ENCODE measurements at places on chromosomes 11 and 22. TPM values are rescaled to one million over a fixed set of nuclear protein-coding genes. Genes with fewer than 3 reads are reported as not detected.

CREBZF gene
- total RNA-seq: 44.2 TPM

LMNTD2 gene
- 3.1 TPM for total RNA-seq

MRE11 gene
- 40.1 TPM for total RNA-seq

HORMAD2 gene
- not detected for total RNA-seq

GP1BB gene
- not detected for total RNA-seq

KCNK4 gene
- total RNA-seq: not detected

NPTXR gene
- 5.8 TPM for total RNA-seq

MS4A6A gene
- not detected for total RNA-seq

TNKS1BP1 gene
- 122 TPM for total RNA-seq

DNA sequence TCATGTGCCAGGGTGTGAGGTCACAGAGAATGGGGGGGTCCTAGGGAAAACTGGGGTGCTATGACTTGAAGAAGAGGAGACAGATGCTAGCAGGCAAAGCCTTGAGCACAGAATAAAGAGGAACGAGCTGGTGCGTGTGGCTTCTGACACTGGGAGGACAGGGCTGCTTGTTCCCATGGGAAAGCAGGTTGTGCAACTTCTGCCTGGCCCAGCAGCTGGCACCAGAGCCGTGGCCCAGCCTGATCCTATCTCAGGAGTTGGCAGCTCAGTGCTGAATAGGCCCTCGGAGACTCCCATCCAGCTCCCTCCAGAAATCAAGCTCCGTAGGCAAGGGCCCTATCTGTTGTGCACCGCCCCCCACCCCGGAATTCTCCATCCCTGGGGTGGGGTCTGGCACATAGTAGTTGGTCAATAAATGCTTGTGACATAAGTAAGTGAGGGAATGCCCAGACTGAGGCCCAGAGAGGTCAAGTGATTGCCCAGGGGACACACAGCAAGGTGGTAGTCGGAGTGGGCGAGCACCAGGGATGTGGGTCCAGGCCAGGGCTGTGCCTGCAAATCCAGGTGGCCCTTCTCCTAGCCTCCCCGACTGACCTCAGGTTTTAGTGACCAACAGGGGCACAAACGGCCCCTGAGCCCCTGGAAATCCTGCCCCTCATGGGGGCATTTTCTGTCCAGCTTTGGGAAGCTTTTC is 19.5 kb upstream of the FADD start:
- H3K36me3 ChIP-seq: no peaks in the 10 kb centered on the region
- DNase-seq: no peak
- no peaks in the 10 kb centered on the region for H3K4me1 ChIP-seq
- H3K27me3 ChIP-seq: no peaks in the 10 kb centered on the region
- no peak overlapping the region for H3K27ac ChIP-seq

DNA sequence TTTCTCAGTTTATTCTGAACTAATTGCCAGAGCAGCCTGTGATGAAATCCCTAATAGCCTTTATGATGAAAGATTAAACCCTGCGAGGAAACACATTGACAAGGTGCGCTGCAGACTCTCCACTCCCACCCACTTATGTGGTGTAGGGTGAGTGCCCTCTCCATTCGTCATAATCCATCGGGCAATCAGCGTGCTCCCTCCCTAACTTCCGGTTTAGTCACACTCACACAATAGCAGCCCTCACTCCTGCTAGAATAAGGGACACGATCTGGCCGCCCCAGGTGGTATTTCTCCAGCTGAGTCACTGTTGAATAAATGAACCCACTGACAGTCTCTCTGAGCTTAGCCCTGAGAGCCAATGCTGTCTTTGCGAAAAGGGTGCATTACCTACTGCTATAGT is 188.3 kb downstream of the OPCML start:
- DNase-seq: no peak
- no peak overlapping the region for H3K4me3 ChIP-seq
- H3K4me1 ChIP-seq: peaks cover 2% of the 10 kb centered on the region
- no peaks in the 10 kb centered on the region for H3K27me3 ChIP-seq
- H3K27ac ChIP-seq: no peak overlapping the region

GRCh38 chr11:124919898-124920297 is 848 bp downstream of the HEPN1 start:
- no peaks in the 10 kb centered on the region for H3K36me3 ChIP-seq
- no peak for DNase-seq
- H3K4me3 ChIP-seq: no peak overlapping the region

DNA sequence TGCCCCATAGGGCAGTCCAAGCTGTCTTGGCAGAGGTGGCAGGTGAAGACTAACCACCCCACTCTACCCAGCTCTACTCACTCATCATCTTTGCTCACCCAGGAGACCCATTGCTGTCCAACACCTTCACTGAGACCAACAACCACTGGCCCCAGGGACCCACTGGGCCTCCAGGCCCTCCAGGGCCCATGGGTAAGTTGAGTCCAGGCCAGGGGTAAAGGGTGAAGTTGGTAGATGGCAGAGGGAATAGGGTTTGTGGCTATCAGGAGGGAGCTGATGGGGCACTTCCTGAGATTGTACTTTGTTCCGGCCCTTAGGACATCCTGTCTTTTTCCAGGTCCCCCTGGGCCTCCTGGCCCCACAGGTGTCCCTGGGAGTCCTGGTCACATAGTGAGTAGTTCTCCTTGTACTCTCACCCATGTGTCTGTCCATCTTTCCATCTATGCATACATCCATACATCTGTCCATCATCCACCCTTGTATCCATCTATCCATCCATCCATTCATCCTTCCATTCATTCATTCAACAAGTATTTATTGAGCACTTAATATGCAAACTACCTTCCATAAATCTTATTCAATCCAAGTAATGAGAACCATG is 27.7 kb downstream of the EMID1 start:
- no peaks in the 10 kb centered on the region for H3K27me3 ChIP-seq
- DNase-seq: no peak
- no peaks in the 10 kb centered on the region for H3K36me3 ChIP-seq
- H3K4me3 ChIP-seq: no peak overlapping the region

- H3K27me3 ChIP-seq: peaks cover 1% of the 10 kb centered on the region
- peaks cover 19% of the 10 kb centered on the region for H3K4me1 ChIP-seq
- no peak overlapping the region for H3K4me3 ChIP-seq
- H3K27ac ChIP-seq: no peak overlapping the region
Measured at GRCh38 chr11:30457087-30457486, 129.1 kb downstream of the MPPED2 start.

DNA sequence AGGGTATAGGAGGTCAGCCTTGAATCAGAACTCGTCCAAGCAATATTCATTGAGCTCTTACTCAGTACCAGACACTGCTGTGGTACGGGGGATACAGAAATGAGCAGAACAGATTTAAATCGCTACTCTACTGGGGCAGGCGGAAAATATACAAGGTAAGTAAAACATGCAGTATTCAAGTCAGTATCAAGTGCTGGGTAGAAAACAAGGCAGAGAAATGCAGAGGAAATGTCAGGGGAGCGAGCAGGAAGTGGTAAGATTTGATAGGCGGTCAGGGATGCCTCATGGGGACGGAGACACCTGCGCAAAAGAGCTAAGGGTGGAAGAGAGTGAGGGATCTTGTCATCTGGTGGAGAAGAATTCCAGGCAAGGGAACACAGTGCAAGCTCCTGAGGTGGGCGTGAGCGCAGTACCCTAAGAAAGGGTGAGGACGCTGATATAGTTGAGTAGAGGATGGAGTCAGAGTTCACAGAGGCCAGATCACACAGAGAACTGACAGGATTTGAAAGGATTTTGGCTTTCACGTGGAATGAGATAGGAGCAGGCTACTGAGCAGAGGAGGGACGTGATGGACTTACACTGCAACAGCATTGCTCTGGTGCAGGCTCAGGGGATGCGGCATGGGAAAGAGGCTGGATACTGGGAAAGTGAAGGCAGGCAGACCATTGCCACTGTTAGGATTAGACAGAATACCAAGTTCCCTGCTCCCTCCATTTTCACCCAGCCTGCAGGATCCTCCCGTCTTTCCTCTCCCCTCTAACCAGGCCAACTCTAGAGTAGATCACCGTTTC is 35.8 kb downstream of the SC5D start:
- H3K36me3 ChIP-seq: no peaks in the 10 kb centered on the region
- no peak overlapping the region for H3K4me3 ChIP-seq
- no peak overlapping the region for H3K27ac ChIP-seq
- no peaks in the 10 kb centered on the region for H3K27me3 ChIP-seq
- H3K4me1 ChIP-seq: peaks cover 2% of the 10 kb centered on the region

- no peak for DNase-seq
- no peaks in the 10 kb centered on the region for H3K4me1 ChIP-seq
- H3K4me3 ChIP-seq: no peak overlapping the region
- no peaks in the 10 kb centered on the region for H3K36me3 ChIP-seq
- H3K27ac ChIP-seq: no peak overlapping the region
Measured at GRCh38 chr22:43101306-43101705, 9.2 kb upstream of the BIK start.

- H3K4me3 ChIP-seq: no peak overlapping the region
- H3K27ac ChIP-seq: peak overlapping the region; percentile 52
- no peaks in the 10 kb centered on the region for H3K36me3 ChIP-seq
- DNase-seq: no peak
- peaks cover 36% of the 10 kb centered on the region for H3K4me1 ChIP-seq
Measured at GRCh38 chr11:72039031-72039855, 40.5 kb downstream of the IL18BP start.

DNA sequence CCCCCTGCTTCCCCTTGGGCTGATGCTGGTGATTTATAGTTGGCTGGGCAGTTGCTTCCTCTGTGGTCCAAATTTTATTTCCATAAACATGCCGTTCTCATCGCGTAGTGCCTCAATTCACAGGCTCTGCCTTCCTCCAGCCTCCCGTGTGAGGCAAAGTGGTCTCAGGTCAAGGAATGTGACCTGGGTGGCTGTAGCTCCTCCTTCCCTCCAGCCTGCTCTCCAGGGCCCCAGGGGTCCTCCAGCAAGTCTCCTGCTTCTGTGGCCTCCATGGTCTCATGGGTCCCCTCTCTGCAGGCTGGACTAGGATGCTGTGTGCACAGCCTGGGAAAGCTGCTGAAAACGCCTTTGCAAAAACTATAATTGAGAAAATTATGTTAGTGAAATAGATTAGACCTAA is 694.1 kb downstream of the BRD1 start:
- no peaks in the 10 kb centered on the region for H3K4me1 ChIP-seq
- no peak for DNase-seq
- H3K27me3 ChIP-seq: no peaks in the 10 kb centered on the region
- H3K27ac ChIP-seq: no peak overlapping the region
- H3K36me3 ChIP-seq: no peaks in the 10 kb centered on the region

DNA sequence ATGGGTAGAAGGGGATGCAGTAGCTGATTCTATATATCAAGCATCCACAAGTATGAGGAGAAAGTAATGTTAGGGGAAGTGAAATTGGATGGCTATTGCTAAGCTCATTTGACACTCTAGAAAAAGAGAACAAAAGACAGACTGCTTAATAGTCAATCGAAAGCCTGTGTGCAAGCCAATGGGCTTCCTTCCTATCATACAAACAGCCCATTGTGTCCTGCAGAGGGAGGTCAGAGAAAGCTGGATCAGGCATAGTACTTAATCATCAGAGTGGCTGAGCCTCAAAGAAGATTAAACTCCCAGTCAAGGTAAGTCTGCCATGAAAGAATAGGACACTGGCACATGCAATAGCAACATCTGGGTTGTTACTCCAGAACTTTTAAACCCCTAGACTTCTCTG is 50.9 kb upstream of the PGR start:
- no peak overlapping the region for H3K27ac ChIP-seq
- DNase-seq: no peak
- no peaks in the 10 kb centered on the region for H3K27me3 ChIP-seq
- H3K4me3 ChIP-seq: no peak overlapping the region
- no peaks in the 10 kb centered on the region for H3K36me3 ChIP-seq

GRCh38 chr11:96012086-96012824 is 88.3 kb upstream of the MTMR2 start:
- no peaks in the 10 kb centered on the region for H3K27me3 ChIP-seq
- peaks cover 8% of the 10 kb centered on the region for H3K4me1 ChIP-seq
- H3K27ac ChIP-seq: no peak overlapping the region
- H3K36me3 ChIP-seq: no peaks in the 10 kb centered on the region

- H3K4me3 ChIP-seq: no peak overlapping the region
- no peak for DNase-seq
- H3K4me1 ChIP-seq: no peaks in the 10 kb centered on the region
- H3K36me3 ChIP-seq: no peaks in the 10 kb centered on the region
- no peak overlapping the region for H3K27ac ChIP-seq
Measured at GRCh38 chr22:46002757-46003270, 25.9 kb upstream of the WNT7B start.

GRCh38 chr11:119752946-119753345 is 23.9 kb upstream of the NECTIN1 start:
- no peak overlapping the region for H3K4me3 ChIP-seq
- H3K27ac ChIP-seq: no peak overlapping the region
- no peaks in the 10 kb centered on the region for H3K4me1 ChIP-seq
- no peaks in the 10 kb centered on the region for H3K36me3 ChIP-seq
- no peaks in the 10 kb centered on the region for H3K27me3 ChIP-seq

DNA sequence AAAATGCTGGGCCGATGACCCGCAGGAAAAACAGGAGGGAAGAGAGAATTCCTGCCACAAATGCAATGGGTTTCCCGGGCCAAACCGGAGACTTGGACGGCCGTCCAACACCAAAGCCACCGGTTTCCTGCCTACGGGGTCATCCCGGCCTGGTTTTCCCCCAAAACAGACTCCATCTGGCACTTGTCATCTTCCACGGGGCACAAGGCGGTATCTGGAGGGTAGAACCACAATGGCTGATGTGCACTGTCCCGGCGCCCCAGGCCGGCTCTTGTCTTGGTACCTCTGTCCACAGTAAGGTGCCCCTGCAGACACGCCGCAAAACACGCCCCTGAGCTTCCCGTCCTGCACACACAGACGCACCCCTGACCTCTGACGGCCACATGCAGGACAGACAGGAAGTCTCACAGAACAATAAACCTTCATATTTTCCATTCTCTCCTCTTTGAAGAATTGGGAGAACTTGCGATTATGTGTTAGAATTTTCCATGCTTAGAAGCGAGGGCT is 20.1 kb downstream of the CELSR1 start:
- peaks cover 15% of the 10 kb centered on the region for H3K4me1 ChIP-seq
- no peak for DNase-seq
- no peaks in the 10 kb centered on the region for H3K36me3 ChIP-seq
- no peak overlapping the region for H3K4me3 ChIP-seq

- H3K4me3 ChIP-seq: no peak overlapping the region
- no peak overlapping the region for H3K27ac ChIP-seq
- no peaks in the 10 kb centered on the region for H3K4me1 ChIP-seq
Measured at GRCh38 chr11:15970506-15971214, 385.7 kb downstream of the SOX6 start.

DNA sequence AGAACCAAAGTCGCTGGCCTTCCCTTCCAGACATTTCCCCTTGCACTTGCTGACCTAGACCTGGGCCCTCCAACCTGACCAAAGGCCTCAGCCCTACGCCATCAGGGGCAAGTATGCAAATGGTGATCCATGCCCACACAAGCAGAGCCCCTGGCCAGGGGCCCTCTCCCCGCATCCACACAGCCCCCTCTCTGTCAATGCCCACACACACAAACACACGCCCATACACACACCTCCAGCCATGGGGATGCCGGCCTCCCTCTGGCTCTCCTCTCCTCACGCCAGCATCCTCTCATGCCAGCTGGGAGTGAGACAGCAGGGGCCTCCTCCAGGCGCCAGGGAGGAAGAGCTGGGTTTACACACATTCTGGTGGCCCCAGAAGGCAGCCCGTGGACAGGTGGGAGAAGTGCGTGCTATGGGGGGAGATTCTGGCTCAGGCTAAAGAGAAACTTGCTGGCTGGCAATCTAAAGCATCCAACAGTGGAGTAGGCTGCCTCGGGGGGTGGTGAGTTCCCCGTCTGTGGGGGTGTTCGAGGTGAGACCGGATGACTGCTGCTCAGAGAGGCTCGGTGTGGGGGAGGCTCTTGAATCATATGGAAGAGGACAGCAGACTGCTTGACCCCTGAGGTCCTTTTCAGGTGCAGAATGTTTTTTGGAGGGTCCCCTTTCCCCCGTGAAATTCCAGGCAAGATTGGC is 4.8 kb downstream of the NRXN2 start:
- H3K36me3 ChIP-seq: no peaks in the 10 kb centered on the region
- H3K4me1 ChIP-seq: peaks cover 16% of the 10 kb centered on the region
- DNase-seq: no peak
- H3K27me3 ChIP-seq: peaks cover 43% of the 10 kb centered on the region
- H3K4me3 ChIP-seq: no peak overlapping the region
- H3K27ac ChIP-seq: no peak overlapping the region

All from H1 (cell line).